Adrenal gland (tissue), 19 donors: ENCODE measurements at places on chromosomes 12 and 14. TPM values are rescaled to one million over a fixed set of nuclear protein-coding genes. Genes with fewer than 3 reads are reported as not detected.

The CD69 gene
- polyA plus RNA-seq = 2.8 TPM

The SLC6A13 gene
- polyA plus RNA-seq = 1.0 TPM

The TAS2R10 gene
- 0.44 TPM for polyA plus RNA-seq

The KRT72 gene
- not detected for polyA plus RNA-seq

The ZNF385A gene
- 28.0 TPM for polyA plus RNA-seq

The CCDC177 gene
- polyA plus RNA-seq = 0.07 TPM

The SAMD15 gene
- 2.0 TPM for polyA plus RNA-seq

The MYH6 gene
- 5.2 TPM for polyA plus RNA-seq

The TPH2 gene
- polyA plus RNA-seq = not detected

The TRPV4 gene
- polyA plus RNA-seq = 0.48 TPM
